ENCODE measurements at places on chromosomes 5 and 9.

DNA sequence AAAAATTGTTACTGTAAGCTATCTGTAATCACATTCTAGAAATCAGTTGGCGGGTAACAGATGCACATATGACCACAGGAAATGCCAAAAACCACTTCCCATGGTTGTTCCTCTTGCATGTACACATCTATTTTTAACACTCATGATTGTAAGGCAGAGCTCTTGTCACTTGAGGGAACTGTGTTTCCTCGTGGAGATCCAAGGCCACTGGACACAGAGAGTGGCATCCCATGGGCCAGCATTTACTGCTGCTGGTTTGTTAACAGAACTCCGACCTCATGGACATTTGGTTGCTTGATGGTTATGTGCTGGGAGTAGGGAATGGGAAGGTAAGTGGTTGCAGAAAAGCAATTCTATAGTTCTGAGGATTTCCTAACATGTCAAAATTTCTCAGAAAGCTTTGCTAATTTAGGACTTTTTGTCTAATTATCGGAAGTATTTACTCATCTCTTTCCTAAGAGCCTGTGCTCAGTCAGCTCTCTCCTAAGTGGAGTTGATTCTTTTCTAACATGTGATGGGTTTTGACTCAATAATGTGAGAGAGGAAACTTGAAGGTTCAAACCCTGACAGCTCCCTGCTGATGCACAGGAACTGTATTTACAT is 202.0 kb upstream of the NR3C1 start:
- DNase-seq, result no peak

DNA sequence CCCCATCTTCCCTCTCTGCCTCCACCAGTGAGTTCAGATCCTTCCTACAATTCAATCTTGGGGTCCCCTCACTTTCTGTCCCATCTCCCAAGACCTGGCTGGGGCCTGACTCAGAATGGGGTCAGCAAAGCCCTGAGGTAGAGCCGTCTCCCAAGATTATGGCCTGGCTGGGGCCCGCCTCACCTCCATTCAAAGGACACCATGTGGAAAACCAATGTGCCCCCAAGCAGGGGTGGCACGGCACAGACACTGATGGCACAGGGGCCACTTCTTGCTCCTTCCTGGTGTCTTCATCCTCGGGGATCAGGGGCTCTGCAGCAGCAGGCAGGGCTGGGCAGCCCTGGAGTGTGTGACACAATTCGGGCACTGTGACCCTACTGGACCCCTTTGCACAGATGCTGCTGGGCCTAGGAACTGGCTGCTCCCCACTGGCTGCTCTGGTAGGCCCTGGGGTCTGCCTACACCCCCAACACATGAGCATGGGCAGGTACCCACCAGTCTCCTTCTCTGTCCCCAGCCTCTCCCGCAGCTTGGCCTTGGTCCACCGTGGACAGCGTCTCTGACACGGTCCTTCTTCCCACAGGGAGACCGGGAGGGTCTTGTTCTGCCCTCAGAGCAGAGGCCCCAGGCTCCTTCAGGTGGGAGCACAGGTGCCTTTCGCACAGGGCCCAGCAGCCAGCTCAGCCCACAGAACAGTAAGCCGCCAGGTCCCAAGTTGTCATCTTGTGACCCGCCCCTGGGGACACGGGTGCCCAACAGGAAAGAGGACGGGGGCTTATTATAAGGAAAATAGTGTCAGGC is 89.5 kb downstream of the ADAMTS2 start:
- no peak for DNase-seq

DNA sequence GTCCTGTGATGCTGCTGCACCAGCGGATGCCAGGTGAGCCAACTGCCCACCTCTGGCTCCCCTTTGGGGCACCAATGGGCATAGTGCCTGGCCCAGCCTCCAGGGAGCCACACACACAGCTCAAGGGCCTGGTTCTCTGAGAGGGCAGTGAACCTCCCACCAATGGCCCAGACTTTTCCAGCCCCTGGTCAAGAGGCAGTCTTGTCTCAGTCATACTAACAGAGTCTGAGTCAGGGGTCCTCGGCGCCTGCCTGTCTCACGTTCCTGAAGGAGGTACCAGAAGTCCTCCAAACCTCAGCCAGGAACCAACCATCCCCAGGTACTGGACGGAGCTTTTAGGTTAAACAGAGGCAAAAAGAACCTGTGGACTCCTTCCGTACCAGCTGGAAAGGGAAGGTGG is 121.1 kb downstream of the C5orf15 start:
- no peak for DNase-seq

- DNase-seq, result no peak
Measured at GRCh38 chr5:87231037-87231808, 36.5 kb upstream of the RASA1 start.

DNA sequence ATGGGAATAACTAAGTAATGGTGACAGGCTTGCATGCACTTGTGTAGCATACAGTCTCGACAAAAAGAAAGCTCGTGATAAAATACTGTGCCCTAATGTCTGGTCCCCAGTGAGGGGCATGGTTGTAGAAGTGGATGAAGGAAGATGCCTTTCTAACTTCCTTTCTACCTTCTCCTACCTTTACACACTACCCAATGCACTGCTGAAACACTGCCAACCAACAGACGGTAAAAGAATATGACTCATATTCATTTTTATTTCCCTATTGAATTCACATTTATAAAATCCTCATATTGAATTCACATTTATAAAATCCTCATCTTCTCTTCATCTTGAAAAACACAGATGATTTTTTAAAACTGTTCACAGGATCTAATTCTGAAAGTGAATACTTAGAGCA is 223.0 kb downstream of the PJA2 start:
- no peak for DNase-seq

- no peak for DNase-seq
Measured at GRCh38 chr9:20319641-20320337, 302.5 kb downstream of the MLLT3 start.

All from NCI-H1694 treated with DMSO at 0.1 percent for 48 hours (cell line).